ENCODE measurements at places on chromosomes 7 and 10. TPM values are rescaled to one million over a fixed set of nuclear protein-coding genes. Genes with fewer than 3 reads are reported as not detected.
A peak's percentile ranks its signal among the peaks of the same experiment; 100 is the strongest.

DNA sequence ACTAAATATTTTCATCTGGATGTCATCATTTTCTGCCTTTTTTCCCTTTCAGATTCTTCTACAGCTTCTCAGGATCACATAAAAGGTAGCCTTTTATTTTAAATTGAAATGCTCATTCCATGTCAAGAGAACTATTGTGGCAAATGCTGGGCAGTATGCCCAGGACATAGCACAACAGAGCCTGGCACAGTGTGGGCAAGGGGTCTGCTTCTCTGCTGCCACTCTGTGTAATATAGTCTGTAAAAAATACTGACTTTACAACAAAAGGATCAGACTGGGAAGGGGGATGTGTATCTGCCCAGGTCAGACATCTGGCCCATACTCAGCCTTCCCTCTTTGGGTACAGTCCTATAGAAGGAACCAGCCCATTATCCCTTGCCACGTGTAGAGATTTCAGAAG, 62.7 kb downstream of the CUZD1 start:
- DNase-seq, result no peak

DNA sequence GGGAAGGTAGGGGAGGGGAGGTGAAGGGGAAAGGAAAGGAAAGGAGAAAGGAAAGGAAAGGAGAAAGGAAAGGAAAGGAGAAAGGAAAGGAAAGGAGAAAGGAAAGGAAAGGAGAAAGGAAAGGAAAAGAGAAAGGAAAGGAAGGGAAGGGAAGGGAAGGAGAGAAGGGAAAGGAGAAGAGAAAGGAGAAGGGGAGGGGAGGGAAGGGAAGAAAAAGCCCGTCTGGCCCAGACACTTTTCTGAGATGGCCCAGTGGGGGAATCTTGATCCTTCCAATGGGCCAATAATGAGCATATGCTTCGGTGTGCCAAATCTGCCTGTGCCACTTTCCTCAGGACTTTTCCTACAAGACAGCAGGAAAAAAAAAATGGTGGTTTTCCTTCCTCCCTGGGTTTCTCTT, 64.5 kb downstream of the CH25H start:
- no peak for DNase-seq

GRCh38 chr10:132615341-132616169, 78.0 kb downstream of the INPP5A start:
- DNase-seq, result no peak

DNA sequence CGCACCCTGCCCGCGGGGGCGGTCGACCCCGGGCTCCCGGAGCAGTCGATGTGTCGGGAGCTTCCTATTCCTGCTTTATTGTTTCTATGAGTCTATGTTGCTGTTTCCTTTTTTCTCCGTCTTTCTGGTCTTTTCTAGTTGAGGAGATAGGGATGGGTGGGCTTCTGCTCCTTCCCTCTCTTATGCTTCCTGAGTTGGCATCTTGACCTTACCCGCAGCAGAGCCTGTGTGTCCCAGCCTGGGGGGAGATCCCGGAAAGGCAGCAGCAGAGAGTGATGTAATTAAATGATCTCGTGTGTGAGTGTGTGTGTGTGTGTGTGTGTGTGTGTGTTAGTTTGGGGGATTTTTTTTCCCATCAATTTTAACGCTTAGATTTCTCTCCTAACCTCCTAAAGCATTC, 486 bp upstream of the SORCS1 start:
- no peak for DNase-seq

DNA sequence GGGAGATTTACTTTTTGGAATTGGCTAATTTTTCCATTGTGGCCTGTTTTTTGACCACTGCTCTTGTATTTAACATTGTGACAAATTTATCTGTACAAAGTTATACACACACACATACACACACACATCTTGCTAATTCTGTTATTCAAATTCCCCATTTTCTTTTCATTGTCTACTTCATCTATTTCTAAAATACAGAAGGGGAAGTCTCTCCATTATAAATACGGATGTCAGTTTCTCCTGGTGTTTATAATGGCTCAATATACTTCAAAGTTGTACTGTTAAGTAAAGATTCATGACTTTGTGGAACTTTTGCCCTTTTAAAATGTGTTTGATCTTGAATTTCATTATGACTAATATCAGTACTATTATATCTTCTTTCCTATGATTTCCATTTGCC, 81.0 kb downstream of the CNOT4 start:
- DNase-seq, result no peak

DNA sequence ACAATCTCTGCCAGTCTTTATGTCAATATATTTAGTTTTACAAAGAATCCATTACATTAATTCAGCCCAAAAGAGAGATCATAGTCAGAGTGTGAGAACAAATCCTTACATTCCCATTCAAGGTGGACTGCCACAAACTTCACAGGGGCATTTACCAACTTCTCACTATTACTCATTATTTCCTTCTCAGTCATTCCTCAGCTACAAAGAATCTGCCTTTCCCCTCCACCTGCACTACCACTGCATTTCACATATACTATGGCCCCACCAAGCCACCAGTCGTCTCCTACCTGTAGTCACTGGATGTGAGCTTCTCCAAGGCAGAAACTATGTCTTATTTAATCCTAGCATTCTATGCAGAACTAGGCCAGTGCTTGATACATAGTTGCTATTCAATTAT, 94.3 kb downstream of the USP6NL start:
- DNase-seq, result no peak

GRCh38 chr7:55271069-55271626, 94.0 kb upstream of the LANCL2 start:
- DNase-seq, result no peak

DNA sequence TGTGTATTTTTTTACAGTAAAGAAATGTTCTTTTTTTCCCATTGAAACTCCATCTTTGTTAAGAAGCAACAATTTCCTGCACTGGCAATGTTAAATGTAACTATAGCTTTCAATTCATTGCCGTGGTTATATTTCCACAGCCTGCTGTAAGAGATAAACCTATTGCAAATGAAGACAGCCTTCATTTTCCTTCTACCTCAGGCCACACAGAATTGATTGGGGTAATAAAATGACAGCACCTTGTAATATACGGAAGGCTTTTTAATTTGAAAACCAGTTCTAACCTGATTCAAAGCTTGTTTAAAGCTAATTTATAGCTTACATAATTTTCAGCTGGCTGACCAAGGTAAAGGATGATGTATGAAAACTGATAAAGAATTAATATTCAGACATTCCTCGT, 161.9 kb downstream of the PHF14 start:
- no peak for DNase-seq

DNA sequence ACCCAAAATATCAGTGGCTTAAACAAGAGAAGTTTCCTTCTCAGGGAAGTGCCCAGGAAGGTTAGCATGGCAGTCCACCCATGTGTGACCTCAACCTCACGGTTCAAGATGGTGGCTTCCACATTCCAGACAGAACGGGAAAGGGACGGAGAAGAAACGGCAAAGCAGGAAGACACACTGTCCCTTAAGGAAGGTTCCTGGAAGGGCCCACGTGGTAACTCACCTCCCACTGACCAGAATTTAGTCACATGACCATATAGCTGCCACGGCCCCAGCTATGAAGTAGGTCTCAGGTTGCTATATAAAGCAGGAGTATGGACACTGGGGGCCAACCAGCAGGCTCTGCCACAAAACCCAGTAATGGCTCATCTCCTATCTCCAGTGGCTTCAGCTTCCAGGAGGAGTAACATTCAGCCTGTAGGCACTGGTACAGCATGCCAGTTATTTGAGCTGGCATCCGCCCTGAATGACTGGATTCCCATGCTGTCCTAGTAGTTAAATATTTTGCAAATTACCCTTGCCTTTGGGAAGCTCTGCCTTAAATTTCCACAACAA, 278.5 kb upstream of the KLF14 start:
- no peak for DNase-seq

DNA sequence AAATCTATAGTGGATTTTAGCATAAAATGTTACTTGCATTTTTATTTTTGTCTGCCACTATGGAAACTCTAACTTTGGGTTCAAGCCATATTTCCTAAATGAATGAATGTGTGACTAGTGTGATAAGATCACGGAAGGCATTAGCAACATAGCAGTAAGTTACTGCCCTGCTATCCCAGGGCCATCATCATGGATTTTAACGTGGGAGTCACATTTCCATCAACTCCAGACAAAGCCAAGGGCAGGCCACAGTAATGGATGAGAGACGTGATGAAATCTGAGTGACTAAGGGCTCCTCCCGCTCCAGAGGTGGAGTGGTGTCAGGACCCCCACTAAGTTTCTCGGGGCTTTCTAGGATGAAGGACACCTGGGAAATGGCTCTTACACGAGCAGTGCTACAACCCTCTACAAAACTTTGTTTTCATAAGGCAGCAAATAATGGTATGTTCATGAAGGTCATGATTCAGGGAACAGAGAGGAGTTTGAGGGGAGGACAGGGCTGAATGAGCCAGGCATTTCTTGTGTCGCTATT, 34.3 kb downstream of the C10orf120 start:
- DNase-seq, result no peak

DNA sequence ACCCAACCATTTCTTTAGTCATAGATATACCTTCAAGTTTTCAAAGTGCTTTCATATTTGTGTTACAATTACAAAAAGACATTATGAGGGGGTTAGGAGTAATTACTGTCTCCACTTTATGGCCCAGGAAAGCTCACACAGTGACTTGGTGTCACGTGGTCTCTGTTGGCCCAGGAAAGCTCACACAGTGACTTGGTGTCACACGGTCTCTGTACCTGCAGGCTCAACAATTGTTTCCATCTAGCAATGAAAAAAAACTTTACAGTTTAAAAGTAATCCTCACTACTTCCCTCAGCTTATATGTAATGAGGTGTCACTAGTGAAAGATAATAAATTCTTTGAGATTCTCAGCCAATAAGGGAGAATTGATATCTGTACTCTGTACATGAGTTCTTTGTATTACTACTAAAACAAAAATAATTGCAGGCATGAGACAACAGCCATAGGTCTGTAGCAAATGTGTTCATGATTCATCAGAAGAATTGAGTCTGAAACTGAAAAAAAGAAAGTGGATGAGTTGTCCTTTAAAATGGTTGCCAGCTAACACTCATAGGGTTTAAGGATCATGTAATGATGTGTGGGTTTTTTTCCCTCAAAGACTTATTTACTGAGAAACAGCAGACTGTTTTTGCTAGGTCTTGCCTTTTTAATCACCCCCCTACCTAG, 10.9 kb downstream of the OGDH start:
- DNase-seq, result no peak

GRCh38 chr7:18320971-18321567, 174.5 kb upstream of the HDAC9 start:
- no peak for DNase-seq

GRCh38 chr7:117962366-117962994, 89.2 kb upstream of the CTTNBP2 start:
- no peak for DNase-seq

DNA sequence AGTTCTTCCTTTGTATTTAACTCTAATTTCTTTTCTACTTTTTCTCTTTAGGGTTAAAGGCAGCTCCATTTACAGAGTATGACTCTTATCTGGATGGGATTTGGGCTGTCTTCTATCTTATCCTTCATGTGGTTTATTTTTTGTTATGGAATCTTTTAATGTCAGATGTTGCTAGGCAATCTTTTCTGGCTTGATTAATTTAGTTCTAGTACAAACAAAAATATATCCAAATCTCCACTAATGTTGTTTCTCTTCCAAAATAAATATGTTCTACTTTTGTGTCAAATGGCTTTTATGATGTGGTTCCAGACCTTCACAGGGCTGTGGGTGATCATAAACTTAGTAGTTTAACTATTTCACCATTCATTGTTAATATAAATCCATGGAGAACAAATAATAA, 246.9 kb downstream of the AHR start:
- DNase-seq, result no peak

DNA sequence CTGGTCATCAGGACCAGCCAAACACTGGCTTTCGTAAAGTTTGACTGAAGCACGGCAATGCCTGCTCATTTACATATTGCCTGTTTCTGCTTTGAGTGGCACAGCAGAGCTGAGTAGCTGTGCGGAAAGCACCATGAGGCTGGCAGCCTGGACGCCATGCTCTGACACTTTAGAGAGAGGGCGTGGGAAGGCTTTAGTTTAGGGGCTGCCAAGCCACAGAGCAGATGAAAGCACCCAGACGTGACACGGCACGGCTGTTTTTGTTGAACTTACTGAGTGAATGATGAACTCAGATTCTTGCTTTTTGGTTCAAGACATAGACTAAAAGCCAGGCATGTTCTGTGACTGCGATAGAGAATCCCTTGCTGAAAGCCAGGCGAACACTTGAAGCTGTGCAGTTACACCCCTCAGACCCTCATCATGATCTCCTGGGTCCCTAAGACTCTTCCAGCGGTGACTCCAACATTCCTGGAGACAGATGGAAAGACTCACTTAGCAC, 182.1 kb downstream of the ZMYND11 start:
- peak; percentile 36 for DNase-seq

GRCh38 chr7:120070201-120070600, 202.8 kb upstream of the KCND2 start:
- DNase-seq, result no peak

GRCh38 chr7:24754906-24755506, 2.3 kb downstream of the GSDME start:
- DNase-seq, result no peak

DNA sequence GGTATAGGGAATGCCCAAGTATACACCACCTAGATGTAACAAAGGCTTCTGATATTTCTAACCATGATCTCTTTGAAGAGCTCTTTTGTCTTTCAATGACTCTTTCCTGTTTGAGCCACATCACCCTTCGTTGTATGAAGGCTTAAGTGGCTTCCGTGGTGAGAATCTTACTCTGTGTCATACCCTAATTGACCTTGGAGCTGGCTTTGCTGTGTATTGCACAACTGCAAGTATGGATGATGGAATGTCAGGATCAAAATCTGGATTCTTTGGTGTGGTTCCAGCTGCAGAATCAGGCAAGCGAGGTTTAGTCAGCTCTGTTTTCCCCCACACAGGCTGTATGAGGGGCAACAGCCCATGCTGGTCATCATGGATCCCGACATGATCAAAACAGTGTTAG, 16.0 kb downstream of the CYP3A43 start:
- DNase-seq, result no peak

- DNase-seq, result no peak
These were observed 458 bp downstream of the COX15 start for GRCh38 chr10:99731306-99732032.

- no peak for DNase-seq
These were observed 19.5 kb downstream of the DNAJB9 start for GRCh38 chr7:108589199-108589598.

The GBX1 gene
- total RNA-seq, result not detected

The SLC13A1 gene
- not detected for total RNA-seq

The OR9A2 gene
- 2.4 TPM for total RNA-seq

The ACTR3C gene
- total RNA-seq, result 2.6 TPM

The LRMDA gene
- total RNA-seq, result 6.3 TPM

The KAT6B gene
- total RNA-seq, result 51.2 TPM

The SPDYE2 gene
- not detected for total RNA-seq

All from uterus (tissue), 4 donors.